Fibroblast of the aortic adventitia (primary cell): ENCODE measurements at places on chromosomes 3 and 15.

GRCh38 chr3:142112601-142113000 lies 36.7 kb downstream of the TFDP2 start:
- DNase-seq, result no peak

GRCh38 chr15:80527406-80527805 lies 123.2 kb downstream of the ARNT2 start:
- DNase-seq, result no peak

DNA sequence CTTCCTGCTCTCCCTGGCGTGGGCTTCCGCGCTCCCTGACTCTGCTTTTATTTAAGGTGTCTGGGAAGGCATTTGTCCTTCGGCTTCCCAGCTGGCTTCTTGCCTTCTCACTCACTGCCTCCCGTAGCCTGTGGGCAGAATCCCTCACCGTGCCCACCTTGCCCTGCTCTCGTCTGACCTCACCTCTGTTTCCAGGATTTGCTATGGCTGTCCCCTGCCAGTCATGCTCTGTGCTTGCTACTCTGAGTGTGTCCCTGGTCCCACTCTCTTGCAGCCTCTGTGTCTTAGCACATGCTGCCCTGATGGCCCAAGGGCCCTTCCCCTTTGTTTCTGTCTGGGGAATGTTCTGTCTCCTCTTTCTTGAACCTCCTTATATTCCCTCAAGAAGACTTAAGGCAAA lies 26.2 kb downstream of the LPP start:
- DNase-seq, result no peak

- DNase-seq, result no peak
These were observed 6.3 kb upstream of the LRRC58 start for GRCh38 chr3:120355486-120355885.

- no peak for DNase-seq
These were observed 78.5 kb downstream of the RPLP1 start for GRCh38 chr15:69530991-69531664.

GRCh38 chr3:159668990-159669476 lies 319.6 kb upstream of the IL12A start:
- DNase-seq, result peak; percentile 24

DNA sequence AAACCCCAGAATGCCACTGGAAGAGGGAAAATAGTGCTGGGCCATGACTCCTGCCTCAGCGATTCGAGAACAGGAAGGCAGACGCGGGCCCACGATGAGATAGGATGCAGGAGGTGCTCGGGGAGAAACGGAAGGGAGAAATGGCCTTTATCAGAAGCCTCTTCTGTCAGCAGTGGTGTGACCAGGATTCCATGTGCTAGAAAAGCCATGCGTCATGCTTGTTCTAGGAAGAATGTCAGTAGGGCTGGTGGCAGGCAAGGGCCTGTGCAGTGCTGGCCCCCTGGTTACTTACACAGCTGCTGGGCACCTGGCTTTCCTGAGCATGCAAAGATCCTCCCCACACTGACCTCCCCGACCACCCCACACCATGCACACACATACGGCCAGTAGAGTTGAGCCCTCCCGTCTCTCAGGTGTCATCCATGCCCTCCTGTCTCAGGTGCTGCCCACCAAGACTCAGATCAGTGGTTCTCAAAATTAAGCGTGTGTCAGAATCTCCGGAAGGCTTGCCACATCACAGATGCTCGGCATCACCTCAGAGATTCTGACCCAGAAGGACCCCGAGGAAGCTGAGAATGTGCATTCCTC lies 106.7 kb downstream of the ADAMTS17 start:
- no peak for DNase-seq
